Activated CD8-positive, alpha-beta memory T cell treated with anti-CD3 and anti-CD28 coated beads, Interleukin-2, amount 50 U/mL, for 4 hours (primary cell): ENCODE measurements at places on chromosomes 11 and 22.

GRCh38 chr22:39176714-39177455 is 24.4 kb upstream of the CBX7 start:
- no peak for DNase-seq

GRCh38 chr22:49900441-49901230 is 17.6 kb downstream of the ALG12 start:
- DNase-seq: no peak

DNA sequence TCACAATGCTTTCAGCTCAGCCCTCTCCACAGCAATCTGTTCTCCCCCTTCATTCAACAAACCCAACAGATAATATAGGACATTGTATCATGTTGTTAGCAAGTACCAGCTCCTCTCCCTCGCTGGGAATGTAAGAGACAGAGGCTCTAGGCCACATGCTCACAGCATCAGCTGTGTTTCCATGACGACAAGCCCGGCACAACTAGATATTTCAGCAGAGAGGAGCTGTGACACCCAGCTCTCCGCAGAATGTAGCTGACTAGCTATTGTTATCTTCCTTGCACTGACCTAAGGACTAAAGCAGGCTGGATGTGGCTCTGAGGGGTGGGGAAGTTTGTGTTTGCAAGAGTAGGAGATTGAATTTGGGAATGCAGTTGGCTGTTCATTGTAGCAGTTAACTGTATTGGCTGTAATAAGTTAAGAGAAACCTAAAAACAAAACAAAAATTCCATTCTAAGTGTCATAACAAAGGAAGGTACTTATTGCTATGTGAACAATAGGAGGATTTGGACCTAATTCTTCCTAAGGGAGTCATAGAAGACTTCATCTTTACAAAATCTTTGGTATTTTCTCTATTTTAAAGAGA is 28.0 kb upstream of the RRAS2 start:
- DNase-seq: no peak

DNA sequence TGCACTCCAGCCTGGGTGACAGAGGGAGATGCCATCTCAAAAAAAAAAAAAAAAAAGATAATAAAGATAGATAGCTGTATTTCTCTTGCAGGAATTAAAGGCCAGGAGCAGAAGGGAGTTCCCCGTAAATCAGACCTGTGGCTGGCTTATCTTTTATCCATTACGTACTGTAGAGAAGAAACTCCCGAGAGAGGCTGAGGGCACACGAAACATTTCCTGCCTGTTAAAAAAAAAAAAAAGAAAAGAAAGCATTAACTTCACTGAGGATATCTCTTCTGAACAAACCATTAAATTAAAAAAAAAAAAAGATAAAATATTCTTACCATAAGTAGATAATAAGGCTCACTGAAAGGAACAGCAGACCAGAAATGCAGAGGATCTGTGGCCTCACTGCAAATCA is 22.5 kb downstream of the P4HA3 start:
- DNase-seq: no peak

DNA sequence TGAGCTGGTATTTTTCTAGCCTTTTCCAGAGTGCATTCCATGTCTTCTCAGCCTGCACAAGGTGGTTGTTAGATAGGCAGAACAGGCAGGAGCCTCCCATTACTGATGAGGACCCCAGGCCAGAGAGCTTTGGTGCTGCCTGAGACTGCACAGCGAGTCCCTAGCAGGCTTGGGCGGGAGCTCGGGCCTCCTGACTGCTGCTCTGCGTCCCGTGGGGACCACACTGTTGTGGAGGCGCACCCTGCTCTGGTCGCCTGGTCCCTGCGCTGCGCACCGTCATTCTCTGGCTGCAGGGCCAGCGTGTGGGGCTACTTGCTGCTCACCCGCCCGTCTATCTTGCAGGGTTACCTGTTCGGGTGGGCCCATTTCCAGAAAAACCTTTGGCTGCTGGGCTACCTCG is 8.5 kb downstream of the TPCN2 start:
- no peak for DNase-seq

DNA sequence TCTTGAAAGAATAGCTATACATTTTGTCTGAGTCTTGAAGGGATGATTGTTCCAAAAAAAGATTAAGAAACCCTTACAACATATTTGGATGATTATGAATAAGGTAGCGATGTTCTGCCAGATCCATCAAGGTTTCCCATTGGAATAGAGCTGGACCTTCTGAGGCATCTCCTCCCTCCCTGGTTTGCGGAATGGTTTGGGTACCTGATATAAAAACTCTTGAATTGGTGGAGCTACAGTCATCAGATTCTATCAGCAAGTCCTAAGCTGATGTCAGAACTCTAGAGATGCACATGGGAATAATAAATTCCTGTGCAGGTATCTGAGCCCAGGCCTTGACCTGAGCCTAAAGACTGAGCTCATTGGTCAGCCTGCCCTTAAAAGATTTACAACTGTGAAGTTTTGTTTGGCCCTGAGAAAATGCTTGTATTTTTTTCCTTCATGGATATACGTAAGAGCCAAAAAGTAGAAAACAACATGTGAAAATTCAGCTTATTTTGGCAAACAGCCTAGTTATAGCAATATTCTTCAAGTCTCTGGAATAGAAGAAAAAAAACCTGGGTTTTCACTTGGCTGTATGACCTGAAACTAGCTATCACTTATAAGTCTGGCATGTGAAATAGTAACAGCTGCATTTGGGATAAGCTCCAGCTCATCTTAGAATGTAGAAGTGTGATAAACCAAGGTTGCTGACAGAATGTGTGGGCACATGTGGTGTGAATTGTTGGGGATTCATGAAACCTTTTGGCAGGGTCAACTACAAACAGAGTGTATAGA is 265.7 kb upstream of the CTSC start:
- DNase-seq: no peak

- no peak for DNase-seq
Measured at GRCh38 chr11:95595541-95595940, 194.0 kb downstream of the FAM76B start.

DNA sequence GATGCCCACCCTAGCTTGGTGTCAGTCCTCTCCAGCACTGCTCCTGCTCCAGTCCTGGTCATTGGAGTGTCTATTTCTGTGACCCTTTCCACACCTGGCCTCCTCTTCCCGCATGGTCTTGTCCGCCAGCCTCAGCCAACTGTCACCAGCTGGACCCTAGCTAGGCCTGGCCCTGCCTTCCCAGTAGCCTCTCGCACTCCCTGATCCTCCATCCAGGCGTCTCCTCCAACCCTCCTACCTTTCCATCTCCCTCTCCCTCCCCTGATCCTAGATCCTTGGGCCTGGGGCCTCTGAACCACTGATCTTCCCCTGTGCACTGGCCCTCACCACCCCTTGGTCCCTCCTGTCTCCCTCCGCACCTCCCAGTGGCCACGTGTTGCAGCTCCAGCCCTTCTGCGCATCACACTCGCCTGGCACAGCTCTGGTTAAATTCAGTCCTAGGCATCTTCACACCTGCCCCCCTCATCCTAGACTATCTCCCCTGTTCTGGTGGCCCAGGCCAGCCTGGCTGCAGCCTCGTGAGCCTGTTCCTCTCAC is 9.9 kb downstream of the SYNGR1 start:
- DNase-seq: no peak

DNA sequence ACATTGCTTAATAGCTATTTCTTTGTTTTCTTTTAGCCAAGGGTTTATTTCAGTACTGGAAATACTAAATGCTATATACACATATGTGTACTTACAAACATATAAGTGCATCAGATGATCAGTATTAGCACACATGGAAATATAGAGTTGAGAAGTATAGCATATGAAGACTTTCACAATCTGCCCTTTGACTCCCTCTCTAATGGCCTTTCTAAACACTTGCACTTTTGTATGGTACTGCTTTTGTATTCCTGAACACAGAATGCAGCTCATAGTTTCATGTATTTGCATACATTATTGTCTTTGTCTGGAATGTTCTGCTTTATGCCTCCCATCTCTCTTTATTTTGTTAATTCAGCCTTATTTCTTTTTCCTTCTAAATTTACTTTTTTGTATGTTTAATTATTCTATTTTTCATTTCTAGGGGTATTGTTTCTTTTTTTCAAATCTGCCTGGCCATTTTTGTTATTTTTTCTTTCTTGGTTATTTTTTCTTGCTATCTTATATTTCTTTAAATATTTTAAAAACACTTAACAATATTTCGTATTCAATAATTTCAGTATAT is 28.8 kb downstream of the ACER3 start:
- no peak for DNase-seq

- no peak for DNase-seq
Measured at GRCh38 chr11:86702220-86702983, 30.0 kb upstream of the ME3 start.

GRCh38 chr11:104129145-104129544 is 34.8 kb downstream of the PDGFD start:
- no peak for DNase-seq

GRCh38 chr22:43439368-43440103 is 27.7 kb downstream of the MPPED1 start:
- DNase-seq: no peak

- peak; percentile 12 for DNase-seq
Measured at GRCh38 chr11:64758330-64759079, 1.3 kb downstream of the PYGM start.

GRCh38 chr11:118112711-118113430 is 26.1 kb upstream of the SMIM35 start:
- no peak for DNase-seq

DNA sequence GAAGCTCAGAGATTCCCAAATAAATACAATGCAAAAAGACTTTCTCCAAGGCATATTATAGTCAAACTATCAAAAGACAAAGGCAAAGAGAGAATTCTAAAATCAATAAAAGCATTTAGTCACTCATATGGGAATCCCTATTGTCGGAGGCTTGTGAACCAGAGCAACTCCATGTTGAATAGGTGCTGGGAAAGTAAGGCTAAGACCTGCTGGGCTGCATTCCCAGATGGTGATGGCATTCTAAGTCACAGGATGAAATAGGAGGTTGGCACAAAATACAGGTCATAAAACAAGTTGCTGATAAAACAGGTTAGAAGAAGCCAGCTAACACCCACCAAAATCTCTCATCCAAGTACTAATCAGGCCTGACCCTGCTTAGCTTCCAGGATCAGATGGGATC is 84.5 kb downstream of the JRKL start:
- DNase-seq: no peak

DNA sequence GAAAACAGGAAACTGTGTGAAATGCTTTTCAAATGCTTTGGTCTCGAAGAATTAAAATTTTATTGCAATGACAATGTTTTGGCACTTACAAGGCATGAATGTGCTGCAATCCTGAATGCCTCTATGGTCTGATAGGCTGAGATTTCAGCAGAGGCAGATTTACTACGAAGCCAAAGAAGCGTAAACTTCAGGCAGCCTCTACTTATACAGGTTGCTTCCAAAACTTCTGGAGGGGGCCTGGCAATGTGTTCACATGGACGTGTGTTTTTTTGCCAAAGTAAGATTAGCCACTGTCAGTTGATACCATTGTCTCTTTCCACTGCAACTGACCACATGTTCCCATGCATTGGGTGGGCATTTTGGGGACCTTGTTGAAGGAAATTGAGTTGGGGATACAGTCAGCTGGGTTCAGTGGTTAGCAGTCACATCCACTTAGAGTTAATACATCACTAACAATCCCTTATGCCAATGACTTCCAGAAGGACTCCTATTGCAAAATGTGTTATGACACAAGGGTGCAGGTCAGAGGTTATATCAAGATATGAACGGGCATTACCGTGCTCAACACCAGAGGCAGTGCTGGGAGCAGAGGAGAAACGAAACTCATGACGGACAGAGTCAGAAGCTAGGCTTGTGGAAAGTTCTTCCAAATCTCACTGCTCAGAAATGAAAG is 48.8 kb downstream of the ABTB2 start:
- no peak for DNase-seq

DNA sequence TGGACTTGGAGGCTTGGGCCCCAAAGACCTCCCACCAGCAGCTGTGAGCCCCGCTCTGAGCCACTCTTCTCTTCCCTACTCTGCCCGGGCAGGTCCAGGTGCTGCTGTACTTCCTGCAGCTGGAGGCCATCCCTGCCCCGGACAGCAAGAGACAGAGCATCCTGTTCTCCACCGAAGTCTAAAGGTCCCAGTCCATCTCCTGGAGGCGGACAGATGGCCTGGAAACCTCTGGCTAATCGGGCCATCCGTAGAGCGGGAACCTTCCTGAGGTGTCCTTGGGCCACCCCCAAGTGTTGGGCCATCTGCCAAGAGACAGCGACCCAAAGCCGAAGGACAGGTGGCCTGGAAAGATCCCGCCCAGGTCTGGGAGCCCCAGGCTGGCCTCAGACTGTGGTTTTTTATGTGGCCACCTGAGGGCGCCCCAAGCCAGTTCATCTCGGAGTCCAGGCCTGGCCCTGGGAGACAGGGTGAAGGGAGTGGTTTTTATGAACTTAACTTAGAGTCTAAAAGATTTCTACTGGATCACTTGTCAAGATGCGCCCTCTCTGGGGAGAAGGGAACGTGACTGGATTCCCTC is 135.1 kb downstream of the BCR start:
- DNase-seq: peak; percentile 64

DNA sequence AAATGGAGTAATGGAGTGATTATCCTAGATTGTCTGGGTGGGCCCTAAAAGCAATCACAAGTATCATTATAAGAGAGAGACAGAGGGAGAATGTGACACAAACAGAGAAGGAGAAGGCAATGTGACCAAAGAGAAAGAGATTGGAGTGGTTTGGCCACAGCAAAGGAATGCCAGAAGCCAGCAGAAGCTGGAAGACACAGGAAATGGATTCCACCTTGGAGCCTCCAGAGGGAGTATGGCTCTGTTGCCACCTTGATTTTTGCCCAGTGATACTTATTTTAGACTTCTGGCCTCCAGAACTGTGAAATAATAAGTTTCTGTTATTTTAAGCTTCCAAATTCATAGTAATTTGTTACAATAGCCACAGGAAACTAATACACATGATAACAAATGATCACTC is 36.8 kb upstream of the OR5P2 start:
- DNase-seq: no peak

- peak; percentile 56 for DNase-seq
Measured at GRCh38 chr11:111539426-111540113, 950 bp upstream of the LAYN start.

GRCh38 chr11:86138958-86139357 is 70.1 kb upstream of the PICALM start:
- no peak for DNase-seq

- no peak for DNase-seq
Measured at GRCh38 chr22:49503896-49504521, 323.7 kb downstream of the BRD1 start.
